ENCODE measurements at places on chromosomes 6 and 20.

GRCh38 chr6:114592506-114592905 is 249.7 kb upstream of the HS3ST5 start:
- no peak for DNase-seq

DNA sequence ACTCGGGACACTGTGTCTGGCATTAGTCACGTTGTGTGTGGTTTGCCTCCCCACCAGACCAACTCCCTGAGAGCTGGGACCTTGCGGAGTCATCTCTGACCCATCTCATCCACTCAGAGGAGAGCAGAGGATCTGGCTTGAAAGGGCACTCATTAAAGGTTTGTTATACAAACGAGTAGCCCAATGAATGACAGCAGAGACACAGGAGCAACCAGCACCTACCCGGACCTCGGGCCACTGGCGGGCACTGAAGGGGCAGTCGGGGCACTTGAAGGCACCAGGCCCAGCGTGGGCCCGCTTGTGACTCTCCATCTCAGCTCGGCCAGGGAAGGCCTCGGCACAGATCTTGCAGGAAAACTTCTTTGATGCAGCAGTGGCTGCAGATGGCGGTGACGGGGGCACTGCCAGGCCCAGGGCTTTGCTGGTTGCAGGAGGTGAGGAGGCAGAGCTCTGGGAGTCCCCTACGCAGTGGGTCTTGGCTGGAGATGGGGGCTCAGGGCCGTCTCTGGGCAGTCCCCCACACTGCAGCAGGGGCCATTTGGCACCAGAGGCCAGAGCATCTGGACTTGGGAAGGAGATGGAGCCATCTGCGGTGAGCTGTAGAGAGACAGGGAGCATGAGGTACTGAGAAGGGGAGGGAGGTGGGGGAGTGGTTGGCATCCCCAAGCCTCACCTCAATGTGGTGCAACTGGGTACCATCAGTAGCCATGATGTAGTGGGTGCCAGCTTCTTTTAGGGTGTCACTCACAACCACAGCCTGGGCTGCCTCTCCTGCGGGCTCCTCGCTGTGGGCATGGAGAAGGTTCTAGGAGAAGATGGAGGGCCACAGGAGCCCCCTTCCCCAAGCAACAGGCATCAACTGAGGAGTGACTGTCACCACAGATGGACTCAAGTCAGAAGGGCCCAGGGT is 17.7 kb downstream of the PCIF1 start:
- DNase-seq = no peak

DNA sequence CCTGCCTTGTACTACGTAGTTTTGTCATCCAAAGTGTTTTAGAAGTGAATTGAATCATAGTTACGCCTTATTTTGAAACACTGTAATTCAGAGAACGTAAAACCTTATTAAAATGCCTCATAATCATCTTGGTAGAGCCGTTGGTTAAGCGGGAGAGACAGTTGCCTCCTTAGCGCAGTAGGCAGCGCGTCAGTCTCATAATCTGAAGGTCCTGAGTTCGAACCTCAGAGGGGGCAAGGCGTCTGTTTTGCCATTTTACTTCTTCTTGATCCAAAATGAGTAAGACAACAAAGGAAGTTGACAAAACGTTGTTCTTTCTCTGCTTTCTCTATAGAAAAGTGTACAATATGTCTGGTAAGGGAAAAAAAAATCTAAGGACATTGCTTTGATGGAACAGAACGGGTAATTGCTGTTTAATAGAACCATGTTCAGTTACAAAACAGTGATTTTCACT is 20.7 kb upstream of the TRIM27 start:
- DNase-seq = peak; percentile 70

GRCh38 chr6:41758641-41759035 is 11.4 kb upstream of the PGC start:
- no peak for DNase-seq

DNA sequence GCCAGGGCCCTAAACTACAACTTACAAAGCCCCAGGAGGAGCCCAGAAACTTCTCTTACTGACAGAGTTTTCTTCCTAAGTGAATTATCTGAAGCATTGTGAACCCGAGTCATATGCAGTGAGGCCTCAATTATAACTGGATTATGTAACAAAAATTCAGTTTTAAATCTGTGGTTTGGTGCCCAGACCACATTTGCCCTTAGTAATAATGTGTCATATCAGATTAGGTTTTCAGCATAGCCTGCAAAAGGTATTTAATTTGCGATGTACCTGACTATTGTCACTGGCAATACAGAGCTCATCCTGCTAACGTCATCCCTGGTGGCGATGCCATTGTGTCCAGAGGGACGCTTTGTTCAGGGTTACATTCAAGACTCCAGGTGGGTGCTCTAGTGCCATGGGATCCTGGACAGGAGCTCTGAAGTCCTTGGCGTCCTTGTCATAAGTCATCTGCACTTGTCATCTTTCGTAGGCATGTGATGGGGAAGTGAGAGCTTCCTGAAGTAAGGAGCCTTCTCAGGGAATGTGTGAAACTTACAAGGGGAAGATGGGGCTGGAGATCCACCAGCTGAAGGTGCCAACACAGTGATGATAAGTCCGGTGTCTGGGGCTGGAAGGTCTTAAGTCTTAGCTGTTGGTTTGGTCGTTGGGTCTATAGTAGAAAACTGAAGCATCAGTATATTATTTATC is 65.1 kb downstream of the HIVEP1 start:
- DNase-seq = no peak

GRCh38 chr6:4349323-4349722 is 213.9 kb upstream of the ECI2 start:
- no peak for DNase-seq

- DNase-seq = peak; percentile 33
These were observed 96.0 kb upstream of the CNKSR3 start for GRCh38 chr6:154606457-154606856.

DNA sequence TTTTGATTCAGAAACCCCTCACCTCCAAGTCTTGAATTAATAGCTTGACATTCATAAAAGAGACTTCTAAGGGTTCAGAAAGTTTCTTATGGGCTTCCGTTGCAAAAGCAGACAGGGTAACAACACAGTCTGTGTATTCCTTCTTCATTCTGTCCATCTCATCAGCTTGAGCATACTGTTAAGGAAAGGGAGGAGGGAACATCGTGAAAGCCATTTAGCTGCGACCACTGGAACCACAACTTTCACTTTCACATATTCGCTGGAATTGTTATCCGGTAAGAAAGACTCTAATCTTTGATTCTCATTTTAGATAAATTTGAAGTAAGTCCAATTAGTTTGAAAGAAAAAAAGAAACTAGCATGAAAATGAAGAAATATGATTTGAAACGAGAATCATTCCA is 174.4 kb downstream of the SYNE1 start:
- no peak for DNase-seq

DNA sequence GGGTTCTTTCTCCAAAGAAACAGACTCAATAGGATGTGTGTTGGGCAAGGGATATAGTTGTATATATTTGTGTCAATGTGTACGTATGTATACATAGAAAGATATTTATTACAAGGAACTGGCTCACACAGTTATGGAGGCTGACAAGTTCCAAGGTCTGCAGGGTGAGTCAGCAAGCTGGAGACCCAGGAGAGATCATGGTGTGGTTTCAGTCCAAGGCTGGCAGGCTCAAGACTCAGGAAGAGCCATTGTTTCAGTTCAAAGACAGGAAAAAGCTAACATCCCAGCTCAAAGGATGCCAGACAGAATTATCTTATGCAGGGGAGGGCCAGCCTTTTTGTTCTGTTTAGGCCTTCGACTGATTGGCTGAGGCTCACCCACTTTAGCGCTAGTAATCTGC is 89.9 kb upstream of the RALGAPA2 start:
- no peak for DNase-seq

DNA sequence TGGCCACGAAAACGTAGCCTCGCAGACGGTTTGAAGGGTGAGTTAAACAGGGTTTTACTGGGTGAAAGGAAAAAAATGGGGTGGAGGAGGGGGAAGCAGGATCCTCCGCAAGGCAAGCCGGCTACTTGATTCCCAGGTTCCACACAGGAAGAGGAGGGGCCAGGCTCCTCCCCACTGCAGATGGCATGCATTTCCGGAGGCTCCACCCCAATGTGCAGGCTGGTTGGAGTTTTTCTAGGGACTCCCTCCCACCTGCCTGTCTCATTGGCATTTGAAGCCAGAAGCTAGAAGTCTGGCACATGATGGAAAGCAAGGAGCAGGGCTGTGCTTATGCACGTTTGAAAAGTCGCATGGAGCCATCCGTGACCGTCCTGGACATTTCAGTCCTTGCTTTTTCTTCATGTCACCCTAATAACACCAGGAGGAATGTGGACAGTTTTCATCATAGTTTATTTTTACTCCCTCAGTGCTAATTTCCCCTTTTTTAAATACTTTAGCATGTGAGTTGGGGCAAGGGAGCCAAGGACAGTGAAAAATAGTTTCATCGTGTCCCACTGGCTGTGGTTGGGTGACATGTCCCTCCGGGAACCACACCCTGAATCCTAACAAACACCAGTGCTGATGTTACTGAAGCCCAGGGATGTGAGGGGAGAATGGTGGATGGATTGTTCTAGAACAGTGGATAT is 100.1 kb upstream of the INSM1 start:
- no peak for DNase-seq

GRCh38 chr20:35661053-35661452 is 3.6 kb downstream of the CPNE1 start:
- no peak for DNase-seq

- no peak for DNase-seq
These were observed 5.0 kb upstream of the CAP2 start for GRCh38 chr6:17388365-17388764.

DNA sequence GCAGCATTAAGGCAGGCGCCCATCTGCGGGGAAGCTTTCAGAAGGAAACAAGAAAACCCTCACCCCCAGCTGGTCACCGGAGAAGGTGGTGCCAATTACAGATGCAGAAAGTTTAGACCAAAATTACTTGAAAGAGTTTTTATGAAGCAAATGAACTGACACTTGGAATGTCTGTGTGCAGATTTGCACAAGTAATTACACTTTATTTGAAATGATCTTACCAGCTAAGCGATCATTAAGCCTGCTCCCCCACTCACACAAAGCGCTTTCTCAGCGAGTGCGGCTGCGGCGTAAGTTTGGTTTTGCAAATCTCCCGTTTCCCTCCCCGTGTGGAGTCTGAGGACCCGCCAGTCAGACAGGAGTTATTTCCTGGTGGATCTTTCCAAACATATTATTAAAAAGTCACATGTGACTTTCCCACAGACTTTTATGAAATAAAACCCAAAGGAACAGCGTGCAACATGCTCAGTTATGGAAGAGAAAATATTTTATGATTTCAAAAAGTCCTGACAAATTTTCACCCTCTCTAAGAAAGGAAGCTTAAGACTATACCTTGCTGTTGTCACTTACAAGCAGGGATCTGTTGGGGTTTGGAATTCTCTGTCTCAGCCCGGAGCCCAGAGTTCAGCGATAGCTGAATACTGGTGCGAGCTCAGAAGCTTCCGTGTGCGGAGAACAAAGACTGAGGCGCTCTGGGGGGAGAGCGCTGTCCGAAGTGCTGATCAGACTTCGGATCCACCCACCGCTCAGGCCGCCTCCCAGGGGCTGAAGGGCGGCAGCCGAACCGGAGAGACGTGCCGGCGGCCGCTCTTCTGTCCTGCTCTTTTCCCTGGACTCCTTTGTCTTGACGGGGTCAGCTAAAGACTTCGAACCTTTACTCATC is 2.7 kb upstream of the MYT1 start:
- DNase-seq = no peak

DNA sequence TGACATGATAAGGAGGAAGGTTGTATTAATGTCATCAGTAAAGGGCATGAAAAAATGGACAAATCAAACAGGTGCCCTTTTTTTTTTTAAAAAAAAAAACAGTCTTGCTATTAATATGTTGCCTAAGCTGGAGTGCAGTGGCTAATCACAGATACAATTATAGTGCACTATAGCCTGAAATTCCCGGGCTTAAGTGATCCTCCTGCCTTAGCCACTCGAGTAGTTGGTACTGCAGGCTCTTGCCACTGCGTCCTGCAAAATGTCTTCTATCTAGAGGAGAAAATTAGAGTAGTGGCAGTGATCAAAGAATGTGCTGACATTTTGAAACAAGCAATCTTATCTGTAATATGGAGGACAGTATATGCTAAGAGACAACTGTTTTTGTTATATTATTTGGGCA is 127.7 kb downstream of the ASCC3 start:
- no peak for DNase-seq

GRCh38 chr6:2086326-2086965 is 159.0 kb downstream of the GMDS start:
- no peak for DNase-seq

- no peak for DNase-seq
These were observed 31.5 kb upstream of the COL10A1 start for GRCh38 chr6:116157391-116157790.

GRCh38 chr6:30763618-30764489 is 19.5 kb upstream of the IER3 start:
- peak; percentile 30 for DNase-seq

DNA sequence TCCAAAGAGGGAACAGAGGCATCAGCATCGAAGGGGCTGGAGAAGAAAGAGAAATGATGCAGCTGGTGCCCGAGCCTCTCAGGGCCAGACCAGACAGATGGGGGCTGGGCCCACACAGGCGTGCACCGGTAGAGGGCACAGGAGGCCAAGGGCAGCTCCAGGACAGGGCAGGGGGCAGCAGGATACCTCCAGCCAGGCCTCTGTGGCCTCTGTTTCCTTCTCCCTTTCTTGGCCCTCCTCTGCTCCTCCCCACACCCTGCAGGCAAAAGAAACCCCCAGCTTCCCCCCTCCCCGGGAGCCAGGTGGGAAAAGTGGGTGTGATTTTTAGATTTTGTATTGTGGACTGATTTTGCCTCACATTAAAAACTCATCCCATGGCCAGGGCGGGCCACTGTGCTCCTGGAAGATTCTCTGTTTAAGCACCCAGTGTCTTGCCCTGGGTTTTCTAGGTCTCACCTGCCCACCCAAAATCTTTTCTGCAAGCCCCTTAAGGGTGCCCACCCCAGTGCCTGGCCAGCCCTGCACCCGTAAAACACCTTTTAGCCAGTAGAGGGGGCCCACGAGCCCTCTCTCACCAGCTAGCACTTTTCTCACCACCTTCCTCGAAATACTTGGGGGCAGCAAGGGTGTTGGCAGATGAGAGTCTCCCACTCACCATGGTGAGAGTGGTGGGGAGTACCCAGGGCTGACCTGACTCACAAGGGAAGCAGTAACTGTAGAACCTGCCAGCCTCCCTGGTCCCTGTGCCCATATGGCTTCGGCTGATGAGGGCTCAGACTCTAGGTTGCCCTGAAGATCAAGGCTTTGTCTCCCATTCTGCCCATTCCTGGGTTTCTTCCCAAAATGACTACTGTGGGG is 35.7 kb upstream of the ID1 start:
- DNase-seq = peak; percentile 57

DNA sequence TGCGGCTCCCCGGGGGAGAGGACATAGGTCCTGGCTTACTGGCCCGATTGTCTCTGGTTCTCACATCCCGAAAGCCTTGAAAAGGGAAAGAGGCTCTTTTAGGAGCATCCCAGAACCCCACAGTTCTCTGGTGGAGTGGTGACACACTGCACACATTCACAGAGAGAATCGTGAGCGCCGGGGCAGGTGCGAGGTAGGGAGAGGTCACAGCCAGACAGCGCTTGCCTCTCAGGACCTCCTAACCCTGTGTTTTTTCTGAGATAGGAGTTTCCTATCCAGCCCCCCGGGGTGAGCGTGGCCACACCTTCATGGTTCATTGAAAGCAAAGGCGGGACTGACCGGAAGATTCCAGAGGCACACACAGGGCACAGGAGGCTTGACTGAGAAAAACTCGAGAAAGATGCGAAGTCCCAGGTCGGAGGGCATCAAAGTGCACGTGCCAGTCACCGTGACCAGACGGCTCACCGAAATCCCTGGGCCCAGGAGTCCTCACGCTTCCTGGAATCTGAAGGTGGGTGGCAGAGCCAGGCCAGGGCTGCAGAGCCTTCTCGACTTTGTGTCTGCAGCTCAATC is 46.5 kb upstream of the FRMD1 start:
- DNase-seq = no peak

- DNase-seq = no peak
These were observed 162.9 kb upstream of the SASH1 start for GRCh38 chr6:148179786-148180185.

GRCh38 chr20:47205577-47206123 is 150.8 kb downstream of the ZMYND8 start:
- DNase-seq = no peak

Data from naive thymus-derived CD4-positive, alpha-beta T cell (primary cell).